ENCODE measurements at places on chromosomes 6 and 20.
A peak's percentile ranks its signal among the peaks of the same experiment; 100 is the strongest.

- DNase-seq: no peak
These were observed 128.0 kb upstream of the SASH1 start for GRCh38 chr6:148214667-148215066.

- DNase-seq: no peak
These were observed 62.9 kb upstream of the ZNF217 start for GRCh38 chr20:53656293-53657202.

DNA sequence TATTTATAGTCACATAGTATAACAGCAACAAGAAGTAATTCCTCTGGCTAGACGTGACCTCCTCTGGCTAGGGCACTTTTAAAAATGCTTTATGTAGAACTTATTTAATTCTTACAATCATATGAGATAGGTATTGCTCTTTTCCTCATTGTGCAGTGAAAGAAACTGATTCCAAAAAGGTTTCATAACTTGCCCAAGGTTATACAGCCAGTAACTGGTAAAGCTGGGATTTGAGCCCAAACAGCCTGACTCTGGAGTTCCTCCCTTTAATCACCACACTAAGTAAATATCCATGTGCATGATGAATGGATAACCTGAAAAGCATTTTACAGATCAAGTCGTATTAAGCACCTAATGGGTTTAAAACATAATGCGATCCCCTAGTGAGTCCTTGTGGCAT lies 214.6 kb downstream of the PRL start:
- no peak for DNase-seq

DNA sequence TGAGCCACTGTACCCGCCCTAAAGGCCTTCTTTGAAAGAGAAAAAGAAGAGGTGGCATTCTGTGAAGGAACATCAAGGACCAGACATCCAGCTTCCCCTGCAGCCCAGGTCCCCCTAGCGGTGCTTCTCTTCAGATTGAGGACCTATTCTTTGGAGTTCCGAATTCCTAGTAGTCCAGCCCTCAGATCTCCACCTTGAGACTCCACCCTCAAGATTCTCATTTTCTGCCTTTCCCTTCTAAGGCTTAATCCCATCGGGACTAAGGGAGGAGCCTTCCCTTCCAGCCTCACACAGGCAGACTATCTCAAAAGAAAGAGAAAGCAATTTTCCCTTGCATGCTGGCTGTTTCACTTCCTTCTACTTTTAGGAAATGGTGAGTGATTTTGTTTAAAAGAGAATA lies 32.5 kb downstream of the MUC22 start:
- peak; percentile 4 for DNase-seq

DNA sequence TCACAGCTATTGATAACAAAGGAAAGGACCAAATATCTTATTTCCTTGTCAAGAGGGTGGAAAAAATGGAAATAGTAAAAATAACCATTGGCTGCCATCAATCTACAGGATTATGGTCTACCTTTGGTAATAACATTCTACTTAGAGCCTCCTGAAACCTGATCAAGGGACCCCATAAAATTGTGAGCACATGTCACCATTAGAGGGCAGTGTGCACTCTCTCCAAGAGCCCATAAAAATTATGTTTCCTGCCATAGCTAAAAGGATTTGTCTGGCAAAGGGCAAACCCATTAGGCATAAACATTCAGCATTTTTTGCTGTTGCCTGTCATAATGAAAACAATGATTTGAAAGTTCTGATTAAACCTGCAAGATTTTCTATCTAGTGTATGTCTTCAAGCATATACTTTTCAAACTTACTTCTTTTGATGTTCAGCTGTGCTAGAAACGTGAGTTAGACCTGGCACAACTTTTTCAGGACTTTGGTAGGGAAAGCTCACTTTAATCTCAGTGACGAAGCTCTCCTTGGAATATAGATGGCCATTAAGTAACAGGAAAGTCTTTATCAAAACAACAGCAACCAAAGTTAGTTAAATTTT lies 120.7 kb upstream of the ZFP64 start:
- DNase-seq: peak; percentile 49
